ENCODE measurements at places on chromosomes 5 and 9. TPM values are rescaled to one million over a fixed set of nuclear protein-coding genes. Genes with fewer than 3 reads are reported as not detected.

MAST4 gene
- total RNA-seq, result 6.7 TPM

CFAP157 gene
- total RNA-seq, result 0.06 TPM

CDX1 gene
- 0.12 TPM for total RNA-seq

CRB2 gene
- not detected for total RNA-seq

DBH gene
- not detected for total RNA-seq

YTHDC2 gene
- total RNA-seq, result 17.4 TPM
